ENCODE measurements at places on chromosomes 11 and 22. TPM values are rescaled to one million over a fixed set of nuclear protein-coding genes. Genes with fewer than 3 reads are reported as not detected.

The PTGDR2 gene
- under 0.01 TPM for total RNA-seq

The GLYATL1 gene
- total RNA-seq, result 0.13 TPM

The TMPRSS13 gene
- total RNA-seq, result not detected

The ACP2 gene
- total RNA-seq, result 35.3 TPM

The DNAJB7 gene
- not detected for total RNA-seq

The MAJIN gene
- not detected for total RNA-seq

The OR8A1 gene
- total RNA-seq, result not detected

The NNMT gene
- total RNA-seq, result 975 TPM

The SYT9 gene
- not detected for total RNA-seq

The OR8B8 gene
- total RNA-seq, result not detected

The OR10A2 gene
- total RNA-seq, result not detected

The C11orf87 gene
- 0.13 TPM for total RNA-seq

The ART5 gene
- total RNA-seq, result 0.26 TPM

The APOL6 gene
- 75.7 TPM for total RNA-seq

The CST6 gene
- total RNA-seq, result 7.6 TPM

The MS4A4A gene
- total RNA-seq, result not detected

The BACE1 gene
- 52.9 TPM for total RNA-seq

The OR52L1 gene
- total RNA-seq, result not detected

The SMTNL1 gene
- not detected for total RNA-seq

The CHADL gene
- total RNA-seq, result 1.5 TPM

The P2RX3 gene
- 0.13 TPM for total RNA-seq
